ENCODE measurements at places on chromosomes 1 and 21.

- ATAC-seq = no peak
Measured at GRCh38 chr1:95953015-95953414, 719.0 kb downstream of the RWDD3 start.

DNA sequence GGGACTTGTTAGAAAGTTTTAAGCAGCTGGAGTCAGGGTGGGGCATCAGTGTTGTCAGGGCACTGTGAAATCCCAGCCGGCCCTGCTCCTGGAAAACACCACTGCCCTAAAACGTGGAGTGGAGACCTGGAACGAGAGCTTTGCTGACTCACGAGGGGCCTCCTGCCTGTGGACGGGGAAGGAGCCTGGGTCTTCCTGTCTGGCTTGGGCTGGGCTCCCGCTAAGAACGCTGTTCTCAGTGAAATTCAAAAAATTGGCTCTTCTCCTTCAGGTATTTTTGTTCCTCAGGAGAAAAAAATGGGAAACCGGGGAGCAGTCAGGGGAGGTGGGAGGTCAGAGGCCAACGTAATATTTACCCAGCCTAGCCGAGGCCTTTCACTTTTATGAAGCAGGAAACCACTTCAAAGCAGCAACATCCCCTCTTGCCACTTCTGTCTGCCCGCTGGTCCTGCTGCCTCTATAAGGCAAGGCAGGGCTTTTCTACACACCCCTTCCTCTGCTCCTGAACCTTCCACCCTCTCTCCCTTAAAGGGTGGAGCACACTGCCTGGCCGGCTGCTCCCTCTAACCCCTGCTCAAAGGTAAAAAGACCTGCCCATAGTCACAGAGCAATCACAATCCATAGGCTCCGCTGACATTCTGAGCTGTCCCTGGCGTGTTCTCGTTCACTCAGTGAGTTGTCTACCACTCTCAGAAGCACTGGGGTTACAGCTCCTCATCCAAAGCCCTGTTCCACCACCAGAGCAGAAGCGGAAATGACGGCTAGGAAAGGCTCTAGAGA is 8.0 kb downstream of the PLXNA2 start:
- peak; percentile 13 for ATAC-seq

DNA sequence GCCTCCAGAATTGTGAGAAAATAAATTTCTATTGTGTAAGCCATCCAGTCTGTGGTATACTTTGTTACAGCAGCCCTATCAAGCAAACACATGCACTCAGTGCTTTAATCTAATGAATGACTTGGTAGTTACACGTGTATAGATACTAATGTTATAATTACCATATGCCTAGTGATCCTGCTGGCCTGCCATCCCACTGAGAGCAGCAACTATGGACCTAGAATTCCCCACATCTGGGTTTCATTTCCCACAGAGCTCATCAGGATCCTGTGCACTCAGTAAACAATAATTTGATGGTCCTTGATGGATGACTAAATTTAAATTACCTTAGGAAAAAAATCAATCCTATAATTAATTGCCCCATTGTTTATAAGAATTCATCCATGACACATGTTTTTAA is 86.5 kb upstream of the RGS1 start:
- no peak for ATAC-seq

DNA sequence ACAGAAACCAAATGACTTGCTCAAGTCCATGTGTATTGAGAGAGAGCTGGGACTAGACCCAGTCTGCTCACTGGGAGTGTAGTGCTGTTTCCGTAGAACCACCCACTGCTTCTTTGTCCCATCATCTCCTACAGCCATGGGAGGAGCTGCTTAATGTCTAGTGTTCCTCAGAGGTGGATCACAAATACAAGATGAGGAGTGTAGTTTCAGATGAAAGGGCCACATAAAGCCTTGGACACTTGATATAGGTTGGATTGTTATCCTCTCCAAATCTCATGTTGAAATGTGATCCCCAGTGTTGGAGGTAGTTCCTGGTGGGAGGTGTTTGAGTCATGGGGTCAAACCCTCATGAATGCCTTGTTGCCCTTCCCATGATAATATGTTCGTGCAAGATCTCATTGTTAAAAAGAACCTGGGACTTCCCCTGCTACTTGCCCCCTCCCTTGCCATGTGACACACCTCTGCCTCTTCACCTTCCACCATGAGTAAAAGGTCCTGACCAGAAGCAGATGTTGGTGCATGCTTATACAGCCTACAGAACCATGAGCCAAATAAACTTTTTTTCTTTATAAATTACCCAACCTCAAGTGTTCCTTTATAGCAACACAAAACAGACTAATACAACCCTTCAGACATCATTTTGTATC is 127.5 kb upstream of the DNAH14 start:
- no peak for ATAC-seq

DNA sequence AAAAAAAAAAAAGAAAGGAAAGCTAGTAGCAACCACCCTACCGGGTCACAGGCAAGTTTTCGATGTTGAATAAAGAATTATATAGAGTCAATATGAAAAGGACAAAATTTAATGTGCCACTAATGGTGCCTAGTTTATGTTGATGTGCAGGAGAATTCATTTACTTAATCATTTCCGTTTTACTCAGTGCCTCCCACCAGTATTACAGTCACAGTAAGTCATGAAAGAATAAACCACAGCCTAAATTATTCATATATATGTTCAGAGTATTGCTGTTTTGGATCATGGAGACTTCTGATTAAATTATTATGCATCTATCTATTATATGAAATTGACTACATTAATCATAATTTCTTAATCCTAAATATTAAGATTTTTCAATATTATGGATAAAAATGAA is 35.3 kb downstream of the FNBP1L start:
- ATAC-seq = no peak

DNA sequence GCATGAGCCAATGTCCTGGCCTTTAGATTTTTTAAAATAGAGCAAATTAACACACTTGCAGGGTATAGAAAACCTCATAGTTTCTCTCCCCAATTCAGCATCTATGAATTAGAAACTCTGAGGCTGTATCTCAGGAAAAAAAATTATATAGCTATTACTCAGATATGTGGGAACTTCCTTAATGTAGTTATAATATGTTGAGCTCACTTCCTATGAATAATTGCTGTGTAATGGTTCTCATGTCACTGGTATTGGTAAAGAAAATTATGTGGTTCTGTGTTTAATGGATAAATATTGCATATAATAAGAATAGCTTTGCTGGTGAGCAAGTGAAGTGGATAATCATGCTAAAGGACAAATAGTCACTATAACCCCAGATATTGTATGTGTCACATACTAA is 2019.8 kb downstream of the NCAM2 start:
- no peak for ATAC-seq

DNA sequence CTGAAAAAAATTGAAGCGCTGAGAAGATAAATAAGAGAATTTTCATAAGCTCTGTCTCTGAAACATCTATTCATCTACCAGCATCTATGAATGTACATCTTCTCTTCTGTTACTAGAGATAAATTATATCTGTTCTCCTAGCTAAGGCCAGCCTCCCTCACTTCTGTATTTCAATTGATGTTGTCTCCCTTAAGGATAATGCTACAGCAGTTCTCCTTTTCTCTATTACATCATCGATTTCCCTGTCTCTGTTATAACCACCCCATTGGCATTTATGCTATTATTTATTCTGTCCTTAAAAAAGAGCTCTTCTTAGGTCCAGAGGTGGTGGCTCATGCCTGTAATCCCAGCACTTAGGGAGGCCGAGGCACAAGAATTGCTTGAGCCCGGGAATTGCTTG is 42.9 kb upstream of the TMCO2 start:
- no peak for ATAC-seq

DNA sequence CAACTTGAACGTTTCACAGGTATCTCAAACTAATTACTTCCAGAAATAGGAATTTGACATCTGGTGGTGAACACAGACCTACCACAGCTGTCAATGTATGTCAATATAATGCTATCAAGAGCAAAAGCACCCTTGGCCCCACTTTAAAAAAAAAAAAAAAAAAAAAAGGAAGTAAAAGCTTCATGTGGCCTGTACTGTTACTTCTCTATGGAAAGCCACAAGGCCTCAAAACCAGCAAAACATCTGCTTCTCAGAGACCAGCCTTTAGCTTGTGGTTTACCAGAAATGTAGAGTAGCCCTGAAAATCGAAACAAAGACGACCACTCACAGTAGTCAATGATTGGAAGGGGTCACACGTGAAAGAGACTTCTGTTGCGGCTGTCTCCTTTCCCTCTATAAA is 109.6 kb downstream of the SLC45A1 start:
- ATAC-seq = peak; percentile 82

- ATAC-seq = no peak
Measured at GRCh38 chr1:118933051-118933781, 54.9 kb downstream of the TBX15 start.

DNA sequence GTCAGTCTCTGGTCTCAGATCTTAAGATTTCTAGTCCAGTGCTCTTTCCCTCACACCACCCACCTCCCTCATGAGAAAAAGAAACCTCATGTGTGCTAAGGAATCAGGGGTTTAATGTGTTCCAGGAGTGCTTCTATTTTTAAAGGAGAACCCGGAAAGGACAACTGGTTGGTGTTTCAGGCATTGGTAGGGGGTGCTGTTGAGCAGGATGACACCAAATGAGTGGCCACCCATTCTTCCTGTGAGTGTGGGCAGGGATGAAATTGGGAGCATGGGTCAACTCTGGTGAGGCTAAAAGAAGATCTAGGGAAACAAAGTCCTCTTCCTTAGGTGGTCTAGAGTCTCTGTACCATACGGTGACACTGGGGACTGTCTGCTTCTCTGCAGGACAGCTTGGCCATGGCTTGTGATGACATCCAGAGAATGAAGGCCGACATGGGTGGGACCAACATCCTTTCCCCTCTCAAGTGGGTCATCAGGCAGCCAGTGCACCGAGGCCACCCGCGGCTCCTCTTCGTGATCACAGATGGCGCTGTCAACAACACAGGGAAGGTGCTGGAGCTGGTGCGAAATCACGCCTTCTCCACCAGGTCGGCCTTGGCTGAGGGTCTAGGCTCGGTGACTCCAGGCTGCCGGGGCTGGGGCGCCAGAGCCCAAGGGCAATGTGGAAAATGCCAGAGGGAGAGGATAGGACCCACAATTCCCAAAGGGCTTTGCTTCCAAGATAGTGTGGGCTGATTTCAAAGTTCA is 39.3 kb downstream of the VWA5B1 start:
- no peak for ATAC-seq

GRCh38 chr21:43609501-43610340 is 49.6 kb downstream of the HSF2BP start:
- ATAC-seq = no peak

- ATAC-seq = no peak
Measured at GRCh38 chr1:30366911-30367310, 356.5 kb downstream of the MATN1 start.

DNA sequence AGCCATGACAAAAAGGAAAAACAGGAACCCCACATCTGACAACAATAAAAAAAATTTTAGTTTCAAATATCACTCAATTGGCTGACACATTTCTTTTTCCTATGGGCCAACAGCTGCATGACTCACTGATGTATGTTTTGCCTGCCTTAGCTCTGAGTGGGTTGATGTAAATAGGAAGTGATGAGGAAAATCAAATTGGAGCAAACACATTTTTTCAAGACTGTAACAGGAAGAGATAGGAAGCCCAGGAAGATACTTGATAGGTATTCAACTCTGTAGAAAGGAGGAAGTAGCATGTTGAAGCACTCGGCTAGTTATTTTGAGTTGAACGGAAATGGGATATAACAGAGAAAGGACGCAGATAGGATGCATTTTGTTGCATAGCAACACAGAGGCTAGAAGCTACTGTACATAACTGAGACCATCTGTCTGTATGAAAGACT is 168.0 kb upstream of the NR5A2 start:
- ATAC-seq = no peak

DNA sequence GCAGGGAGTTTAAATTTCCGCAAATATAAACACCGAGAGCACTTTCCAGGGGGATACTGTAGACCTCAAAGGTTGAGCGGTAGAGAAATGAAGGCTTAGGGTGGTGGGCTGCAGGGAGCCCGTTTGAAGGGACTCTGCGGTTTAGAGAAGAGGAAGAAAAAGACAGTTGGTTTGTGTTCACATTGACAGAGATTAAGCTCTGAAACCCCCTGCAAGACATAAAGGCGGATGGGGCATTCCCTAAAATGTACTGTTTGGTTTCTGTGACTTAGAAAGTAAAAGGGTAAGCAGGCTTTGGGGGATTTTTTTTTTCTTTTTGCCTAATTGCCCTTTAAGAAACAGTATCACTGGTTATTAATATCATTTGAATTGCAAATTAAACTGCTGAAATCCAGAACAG is 1.3 kb downstream of the KAZN start:
- peak; percentile 73 for ATAC-seq
